ENCODE measurements at places on chromosomes 3 and 15.

DNA sequence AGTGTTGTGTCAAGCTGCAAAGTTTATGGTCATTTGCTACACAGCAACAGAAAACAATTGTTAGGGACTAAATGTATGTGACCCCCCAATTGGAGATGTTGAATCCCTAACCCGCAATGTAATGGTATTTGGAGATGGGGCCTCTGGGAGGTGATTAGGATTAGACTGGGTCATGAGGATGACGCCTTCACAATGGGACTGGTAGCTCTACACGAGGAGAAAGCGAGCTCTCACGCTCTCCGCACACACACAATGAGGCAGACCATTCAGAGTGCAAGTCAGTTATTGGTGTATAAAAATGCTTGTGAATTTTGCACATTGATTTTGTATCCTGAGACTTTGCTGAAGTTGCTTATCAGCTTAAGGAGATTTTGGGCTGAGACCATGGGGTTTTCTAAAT lies 116.9 kb upstream of the NSMCE3 start:
- DNase-seq: no peak

DNA sequence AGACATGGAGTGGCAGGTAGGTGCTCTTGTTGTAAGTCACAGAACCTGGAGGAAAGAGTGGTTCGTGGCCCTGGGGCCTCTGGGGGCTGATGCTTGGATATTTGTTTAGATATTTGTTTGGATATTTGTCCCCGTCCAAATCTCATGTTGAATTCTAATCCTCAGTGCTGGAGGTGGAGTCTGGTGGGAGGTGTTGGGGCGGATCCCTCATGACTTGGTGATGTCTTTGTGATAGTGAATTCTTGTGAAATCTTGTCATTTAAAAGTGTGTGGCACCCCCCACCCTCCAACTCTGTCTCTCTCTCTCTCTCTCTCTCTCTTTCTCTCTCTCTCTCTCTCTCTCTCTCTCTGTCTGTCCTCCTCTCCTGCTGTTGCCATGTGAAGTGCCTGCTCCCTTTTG lies 122.4 kb downstream of the LPP start:
- DNase-seq: no peak

DNA sequence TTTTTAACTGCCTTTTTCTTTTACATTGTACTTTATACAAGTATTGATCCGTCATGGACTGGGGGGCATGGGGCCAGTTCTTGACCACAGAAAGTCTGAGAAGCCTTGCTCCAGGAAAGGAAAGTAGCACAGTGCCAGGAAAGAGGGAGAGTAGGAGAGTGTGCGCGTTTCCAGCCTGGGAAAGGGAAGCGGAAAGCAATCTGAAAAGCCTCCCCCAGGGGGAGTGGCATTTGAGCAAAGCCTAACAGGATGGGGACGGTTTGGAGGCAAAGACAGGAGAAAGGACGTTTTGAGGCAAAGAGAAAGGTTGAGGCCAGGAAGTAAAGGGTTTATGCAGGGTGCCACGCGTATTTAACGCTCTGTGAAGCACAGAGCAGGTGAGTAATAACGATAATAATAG lies 116.9 kb downstream of the RORA start:
- DNase-seq: no peak

DNA sequence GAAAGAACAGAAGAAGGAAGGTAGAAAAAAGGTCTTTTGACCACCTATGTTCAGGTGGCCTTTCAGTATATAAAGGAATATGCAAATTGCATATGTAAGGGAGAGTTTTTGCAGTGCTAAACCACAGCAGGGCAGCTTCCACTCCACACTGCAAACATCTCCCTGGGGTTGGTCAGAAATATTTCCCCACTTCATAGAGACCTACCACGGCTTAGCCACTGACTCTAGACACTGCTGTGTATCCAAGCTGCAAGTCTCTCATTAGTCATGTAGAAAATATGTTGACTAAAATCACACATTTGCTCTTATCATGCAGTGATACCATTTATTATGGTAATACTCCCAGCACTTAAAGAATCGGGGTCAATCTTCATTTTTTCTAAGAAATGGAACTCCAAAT lies 214.9 kb upstream of the NR2F2 start:
- no peak for DNase-seq

- no peak for DNase-seq
Observed at GRCh38 chr3:176927706-176928581, 269.3 kb downstream of the TBL1XR1 start.

GRCh38 chr15:55742927-55743728 lies at the start of gene PRTG:
TSS of gene PRTG (minus strand) at chr15:55743152. CDS start at chr15:55742931, 221 bp downstream.
- DNase-seq: no peak

DNA sequence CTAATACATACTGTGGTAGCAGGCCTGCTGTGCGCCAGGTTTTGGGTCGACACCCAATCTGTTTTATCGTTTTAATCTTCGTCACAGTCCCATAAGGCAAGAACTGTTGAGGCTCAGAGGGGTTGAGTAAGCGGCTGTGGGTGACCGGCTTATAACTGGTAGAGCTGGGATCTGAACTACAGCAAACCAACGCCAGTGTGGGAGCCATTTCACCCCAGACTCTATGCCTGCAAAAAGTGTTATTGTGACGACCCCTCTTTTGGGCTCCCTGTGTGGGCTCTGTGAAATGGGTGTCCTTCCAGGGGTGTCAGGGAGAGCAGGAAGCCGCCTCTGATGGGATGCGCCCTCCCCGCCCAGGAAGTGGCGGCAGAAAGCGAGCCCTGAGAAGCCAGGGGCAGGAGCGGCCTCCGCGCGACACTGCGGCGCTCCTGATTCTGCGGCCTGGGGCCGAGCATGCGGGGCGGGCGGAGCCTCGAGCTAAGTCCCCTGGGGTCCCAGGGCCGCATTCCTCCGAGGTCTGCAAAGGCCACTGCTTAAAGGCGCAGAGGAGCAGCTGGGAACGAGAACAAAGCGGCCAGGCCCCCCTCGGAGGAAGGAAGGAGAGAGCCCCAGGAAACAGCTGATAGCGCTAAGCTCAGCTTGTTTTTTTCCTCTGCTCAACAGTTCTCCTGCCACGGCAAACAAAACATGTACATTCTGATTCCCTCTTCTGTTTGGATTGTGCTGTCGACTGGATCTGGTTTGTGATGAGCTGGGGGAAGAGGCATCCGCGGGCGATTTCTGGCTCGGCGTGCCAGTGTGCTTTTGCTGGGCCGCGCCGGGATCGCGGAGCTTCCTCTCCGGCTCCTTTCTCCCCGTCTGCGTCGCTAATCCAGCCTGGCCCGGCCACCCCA lies 33.9 kb downstream of the GRK7 start:
- peak; percentile 61 for DNase-seq

- DNase-seq: peak; percentile 3
Observed at GRCh38 chr3:143348486-143349327, 229.1 kb downstream of the CHST2 start.

DNA sequence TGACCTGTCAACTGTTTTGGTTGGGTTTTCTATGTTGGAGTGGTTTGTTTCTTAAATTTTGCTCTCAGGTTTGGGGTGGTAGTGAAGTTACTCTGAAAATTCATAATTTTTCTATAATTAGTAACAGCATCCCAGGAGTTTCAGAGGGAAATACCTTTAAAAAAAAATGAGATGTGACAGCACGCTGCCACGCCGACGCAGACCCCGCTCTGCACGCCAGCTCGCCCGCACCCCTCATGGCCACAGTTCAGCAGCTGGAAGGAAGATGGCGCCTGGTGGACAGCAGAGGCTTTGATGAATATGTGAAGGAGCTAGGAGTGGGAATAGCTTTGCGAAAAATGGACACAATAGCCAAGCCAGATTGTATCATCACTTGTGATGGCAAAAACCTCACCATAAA lies 34.6 kb downstream of the AKAP13 start:
- no peak for DNase-seq

Data from activated CD4-positive, alpha-beta T cell treated with anti-CD3 and anti-CD28 coated beads, Interleukin-2, Interleukin-6, amounts not matched to agents 100 ng/mL and 50 ng/mL, durations not matched to agents 16 hours and 8 hours (primary cell).